Hippocampal formation (tissue), 2 donors: ENCODE measurements at places on chromosomes 6 and 20.
A peak's percentile ranks its signal among the peaks of the same experiment; 100 is the strongest.

DNA sequence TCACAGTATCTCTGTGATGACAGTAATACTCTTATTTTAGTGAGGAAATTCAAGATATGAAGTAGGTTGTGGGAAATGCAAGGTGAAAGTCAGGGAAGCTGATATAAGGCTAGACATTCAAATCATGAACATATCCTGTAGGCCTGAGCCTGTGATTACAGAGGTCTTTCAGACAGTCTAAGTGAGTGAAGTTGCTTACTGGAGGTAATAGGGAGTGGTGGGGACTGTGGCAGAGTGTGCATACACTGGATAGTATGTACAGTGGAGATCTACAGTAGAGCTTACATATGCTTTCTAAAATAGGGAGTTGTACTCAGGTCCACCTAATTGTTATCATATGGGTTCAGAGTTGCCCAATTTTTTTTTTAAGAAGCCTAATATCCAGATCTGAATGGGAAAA, 3.1 kb downstream of the DHX35 start:
- DNase-seq, result no peak

DNA sequence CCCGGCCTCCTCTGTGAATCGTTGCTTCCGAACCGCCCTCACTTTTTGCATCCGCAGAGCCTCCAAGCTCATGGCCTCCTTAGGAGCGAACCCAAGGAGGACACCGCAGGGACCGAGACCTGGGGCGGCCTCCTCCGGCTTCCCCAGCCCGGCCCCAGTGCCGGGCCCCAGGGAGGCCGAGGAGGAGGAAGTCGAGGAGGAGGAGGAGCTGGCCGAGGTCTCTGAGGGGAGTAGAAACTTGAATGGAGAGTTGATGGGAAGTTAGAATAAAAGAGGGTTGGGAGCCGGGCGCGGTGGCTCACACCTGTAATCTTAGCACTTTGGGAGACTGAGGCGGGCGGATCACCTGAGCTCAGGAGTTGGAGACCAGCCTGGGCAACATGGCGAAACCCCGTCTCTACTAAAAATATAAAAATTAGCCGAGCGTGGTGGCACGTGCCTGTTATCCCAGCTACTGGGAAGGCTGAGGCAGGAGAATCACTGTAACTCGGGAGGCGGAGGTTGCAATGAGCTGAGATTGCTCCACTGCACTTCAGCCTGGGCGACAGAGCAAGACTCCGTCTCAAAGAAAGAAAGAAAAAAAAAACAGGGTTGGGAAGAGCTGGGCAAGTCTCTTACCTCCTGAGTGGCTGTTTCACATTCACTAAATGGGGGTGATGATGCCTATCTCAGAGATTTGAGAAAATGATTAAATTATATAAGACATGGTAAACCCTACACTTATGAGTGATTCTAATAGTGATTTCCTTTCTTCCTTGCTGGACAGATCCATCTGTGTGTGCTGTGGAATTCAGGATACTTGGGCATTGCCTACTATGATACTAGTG, 805 bp downstream of the MSH5 start:
- peak; percentile 32 for DNase-seq

DNA sequence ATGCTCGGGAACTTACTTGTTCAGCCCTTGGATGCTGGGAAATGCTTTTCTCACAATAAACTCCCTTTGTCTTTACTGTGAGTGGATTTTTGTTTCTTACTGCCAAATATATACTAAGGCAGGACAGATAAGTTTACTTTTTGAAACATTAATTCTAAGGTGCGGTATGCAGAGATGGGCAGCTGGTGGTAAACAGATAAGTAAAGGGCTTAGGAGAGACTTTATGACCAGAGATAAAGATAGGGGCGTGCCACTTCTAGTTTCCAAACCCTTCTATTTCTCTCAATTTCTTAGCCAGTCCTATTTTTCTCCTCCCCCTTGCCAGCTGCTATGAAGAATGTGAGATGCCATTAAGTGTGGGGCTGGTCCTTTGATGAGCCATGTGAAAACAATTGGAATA, 16.3 kb downstream of the SAMD3 start:
- DNase-seq, result no peak

DNA sequence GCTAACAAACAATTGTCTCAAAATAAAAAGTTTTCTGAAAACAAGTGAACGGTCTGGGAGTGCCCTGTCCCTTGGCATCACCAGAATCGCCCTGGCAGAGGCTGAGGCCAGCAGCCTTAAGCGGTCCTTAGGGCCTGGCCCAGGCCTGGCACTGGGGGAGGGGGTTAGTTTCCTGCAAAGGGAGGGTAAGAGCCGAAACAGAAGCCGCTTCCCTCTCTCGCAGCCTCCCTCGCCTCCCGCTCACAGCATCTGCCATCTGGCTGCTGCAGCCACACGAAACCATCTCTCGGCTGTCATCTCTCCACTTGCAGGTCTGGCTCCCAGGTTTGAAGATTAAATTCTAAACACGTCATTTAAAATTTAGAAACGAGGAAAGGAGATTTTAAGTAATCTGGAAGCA, 31.5 kb downstream of the PMEPA1 start:
- DNase-seq, result no peak

GRCh38 chr20:36202891-36203338, 33.4 kb upstream of the AAR2 start:
- peak; percentile 46 for DNase-seq

- DNase-seq, result no peak
Observed at GRCh38 chr6:81748994-81749393, 3.5 kb downstream of the TENT5A start.

DNA sequence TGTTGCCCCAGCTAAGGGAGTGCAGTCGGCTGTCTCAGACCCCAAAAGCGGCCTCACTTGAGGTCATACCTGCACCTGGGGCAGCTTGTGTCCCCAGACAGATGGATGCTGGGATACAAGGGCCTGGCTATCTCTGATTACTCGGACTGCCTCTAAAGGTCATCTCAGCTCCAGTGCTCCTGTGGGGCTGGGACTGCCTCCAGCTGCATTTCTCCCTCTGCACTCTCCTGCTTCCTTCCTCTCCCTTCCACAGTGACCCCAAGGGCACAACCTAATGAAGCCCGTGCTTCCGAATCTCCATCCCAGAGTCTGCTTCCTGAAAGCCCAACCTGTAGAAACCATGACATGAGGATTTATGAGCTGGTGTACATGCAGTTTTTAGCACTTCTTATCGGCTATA, 22.8 kb upstream of the OCSTAMP start:
- no peak for DNase-seq

- DNase-seq, result no peak
Observed at GRCh38 chr6:64034910-64035655, 399.5 kb downstream of the PHF3 start.

- DNase-seq, result no peak
Observed at GRCh38 chr6:142372348-142372747, 70.5 kb downstream of the ADGRG6 start.

GRCh38 chr6:127606131-127606562, 29.2 kb downstream of the C6orf58 start:
- DNase-seq, result no peak

- no peak for DNase-seq
Observed at GRCh38 chr6:128179876-128180438, 279.1 kb upstream of the THEMIS start.

DNA sequence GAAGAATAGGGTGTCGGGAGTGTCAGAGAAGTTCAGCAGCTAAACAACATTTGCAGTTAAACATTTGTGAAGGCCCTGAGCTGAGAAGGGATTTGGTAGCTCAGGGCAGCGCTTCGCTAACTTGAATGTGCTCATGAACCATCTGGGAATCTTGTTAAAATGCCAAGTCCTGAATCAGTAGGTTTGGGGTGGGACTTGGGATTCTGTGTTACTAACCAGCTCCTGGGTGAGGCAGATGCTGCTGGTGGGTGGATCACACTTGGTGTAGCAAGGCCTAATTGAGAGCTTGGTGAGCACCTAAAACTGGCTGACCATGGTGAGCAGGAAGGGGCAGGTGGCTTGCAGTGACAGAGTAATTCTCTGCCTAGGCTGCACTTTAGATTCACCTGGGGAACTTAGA, 5.9 kb downstream of the PTPRA start:
- peak; percentile 58 for DNase-seq

GRCh38 chr6:63349401-63349800, 29.6 kb upstream of the LGSN start:
- DNase-seq, result peak; percentile 12

DNA sequence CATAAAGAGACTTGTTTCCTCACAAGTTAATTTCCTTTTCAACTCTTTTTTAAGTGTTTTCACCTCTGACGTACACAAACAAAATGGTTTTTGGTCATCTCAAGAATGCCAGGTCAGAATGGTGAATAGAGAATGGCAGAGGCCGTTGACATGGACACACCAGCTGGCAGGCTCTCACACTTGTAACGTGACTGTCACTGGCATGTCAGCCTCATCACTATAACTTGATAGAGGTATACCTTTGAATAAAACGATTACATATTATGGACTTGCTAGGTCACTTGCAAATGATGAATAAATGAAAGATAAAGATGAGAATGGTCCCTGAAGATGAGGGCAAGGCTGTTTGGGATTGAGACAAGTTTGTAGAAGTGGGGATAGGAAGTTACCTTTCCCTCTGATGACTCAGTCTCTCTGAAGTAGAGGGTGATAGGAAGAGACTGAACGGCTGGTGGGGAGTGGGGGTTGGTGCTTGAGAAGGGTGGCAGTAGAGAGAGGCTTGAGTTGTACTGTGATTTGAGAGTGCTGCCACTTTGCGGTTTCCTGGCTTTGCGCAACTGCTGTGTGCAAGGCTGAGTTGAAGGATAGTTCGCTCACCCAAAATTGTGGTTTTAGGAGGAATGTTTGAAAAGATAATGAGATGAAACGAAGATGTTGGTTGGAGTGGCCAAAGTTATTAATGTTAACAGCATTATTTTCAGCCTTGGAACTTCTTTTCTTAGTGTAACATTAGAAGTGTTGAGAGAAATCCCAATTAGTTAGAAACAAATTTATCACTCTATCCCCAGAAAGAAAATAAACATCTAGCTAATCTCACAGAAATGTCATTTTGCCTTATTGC, 30.3 kb downstream of the TBPL1 start:
- DNase-seq, result no peak

- no peak for DNase-seq
Observed at GRCh38 chr6:85432554-85432953, 17.3 kb upstream of the NT5E start.

DNA sequence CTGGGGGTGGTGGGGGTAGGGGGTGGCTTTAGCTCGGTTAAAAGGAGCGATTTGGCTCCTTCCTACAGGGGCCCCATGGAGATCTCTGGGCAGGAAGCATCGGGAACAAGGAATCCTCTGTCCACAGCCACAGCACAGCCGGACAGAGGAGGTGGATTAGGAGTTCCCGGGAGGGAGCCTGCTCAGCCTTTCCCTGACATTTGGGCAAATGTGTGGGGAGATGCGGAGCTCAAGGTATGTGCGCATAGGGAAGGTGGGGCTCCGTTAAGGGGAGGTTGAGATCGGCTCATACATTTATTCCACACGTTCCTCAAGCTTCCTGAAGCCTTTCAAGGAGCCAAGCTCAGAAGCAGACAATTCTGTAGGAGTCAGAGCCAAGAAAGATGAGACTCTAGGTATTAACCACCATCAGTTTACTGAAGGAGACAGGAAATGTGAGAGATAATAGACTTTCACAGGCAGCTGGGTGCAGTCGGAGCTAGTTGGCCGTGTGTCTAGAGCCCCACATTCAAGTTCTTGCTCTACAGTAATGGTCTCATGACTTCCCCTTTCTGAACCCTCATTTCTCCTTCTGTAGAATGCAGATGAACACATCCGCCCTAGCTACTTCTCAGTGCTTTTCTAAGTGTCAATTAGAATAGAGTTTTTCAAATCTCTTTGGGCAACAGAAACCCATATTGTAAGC, 40.8 kb upstream of the EPB41L1 start:
- no peak for DNase-seq

DNA sequence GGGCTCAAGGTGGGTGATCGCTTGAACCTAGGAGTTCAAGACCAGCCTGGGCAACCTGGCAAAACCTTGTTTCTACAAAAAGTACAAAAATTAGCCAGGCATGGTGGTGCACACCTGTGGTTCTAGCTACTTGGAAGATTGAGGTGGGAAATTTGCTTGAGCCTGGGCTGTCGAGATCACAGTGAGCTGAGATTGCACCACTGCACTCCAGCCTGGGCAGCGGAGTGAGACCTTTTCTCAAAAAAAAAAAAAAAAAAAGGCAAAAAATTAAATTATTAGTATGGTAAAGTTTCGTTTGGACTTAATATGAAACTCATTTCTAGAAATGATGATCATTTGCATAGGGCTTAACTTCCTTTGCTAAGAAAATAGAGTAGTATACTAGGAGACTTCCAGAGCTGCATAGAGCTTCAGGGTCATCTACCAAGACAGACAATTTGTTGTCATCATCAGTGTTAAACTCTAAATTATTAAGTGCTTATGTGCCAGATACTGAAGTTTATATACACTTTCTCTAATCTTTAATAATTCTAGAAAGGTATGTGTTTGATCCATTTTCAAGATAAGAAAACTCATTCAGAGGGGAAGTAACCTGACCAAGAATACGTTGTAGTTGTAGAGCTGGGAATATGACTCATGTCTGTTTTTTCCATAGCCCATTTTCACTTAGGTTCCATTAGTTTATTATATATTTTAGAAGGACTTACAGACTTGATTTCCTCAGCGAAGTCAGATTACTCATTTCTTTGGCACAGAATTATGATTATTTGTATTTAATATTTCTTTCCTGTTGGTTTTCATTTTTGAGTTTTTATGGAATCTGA, 84.5 kb downstream of the SLC16A10 start:
- DNase-seq, result no peak

GRCh38 chr6:25301362-25301761, 22.2 kb downstream of the CARMIL1 start:
- DNase-seq, result no peak

GRCh38 chr20:33724439-33725094, 4.5 kb upstream of the PXMP4 start:
- DNase-seq, result no peak

GRCh38 chr20:47125758-47126591, 230.5 kb downstream of the ZMYND8 start:
- no peak for DNase-seq

DNA sequence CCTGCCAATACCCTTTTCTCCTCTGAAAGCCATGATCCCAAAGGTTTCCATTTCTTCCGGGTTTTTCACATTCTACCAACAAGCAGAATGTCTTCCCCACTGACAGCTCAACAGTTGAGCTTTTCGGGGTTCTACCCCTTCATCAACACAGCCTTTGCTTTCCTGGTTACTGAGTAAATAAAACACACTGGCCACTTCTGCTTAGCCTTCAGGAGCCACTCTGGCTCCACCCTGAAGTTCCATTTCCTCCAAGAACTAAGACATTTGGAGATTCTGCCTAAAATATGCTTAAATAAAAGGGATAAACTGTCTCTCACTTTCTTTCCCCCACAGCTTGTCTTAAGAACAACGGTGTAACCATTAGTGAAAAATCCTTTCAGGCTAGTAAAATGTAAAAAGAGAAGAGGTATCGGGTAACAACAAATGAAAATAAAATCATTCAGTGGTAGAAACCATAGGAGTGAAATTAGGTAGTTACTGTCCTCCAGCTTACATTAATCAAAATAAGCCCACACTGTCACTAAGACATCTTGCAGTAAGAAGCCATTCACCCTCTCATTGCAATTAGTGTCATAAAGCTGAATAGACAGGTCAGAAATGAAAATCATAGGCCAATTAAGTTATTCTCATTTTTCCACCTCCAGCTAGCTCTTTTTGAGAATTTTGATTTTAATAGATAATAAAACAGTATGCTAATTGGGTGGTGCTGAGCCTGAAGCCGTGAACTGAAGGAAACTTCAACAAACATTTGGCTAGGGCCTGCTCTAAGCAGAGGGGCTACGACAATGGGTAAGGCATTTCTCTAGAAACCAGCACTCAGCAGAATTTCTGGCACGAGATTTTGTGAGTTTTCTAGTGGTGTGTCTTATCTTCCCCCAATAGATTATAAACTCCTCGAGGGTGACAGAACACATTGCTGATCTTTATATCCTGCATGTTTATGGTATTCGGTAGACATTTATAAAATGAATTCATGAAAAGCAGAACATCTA, 194.2 kb downstream of the KHDC1L start:
- no peak for DNase-seq

GRCh38 chr20:53599044-53599362, 5.4 kb upstream of the ZNF217 start:
- DNase-seq, result no peak
